ENCODE measurements at places on chromosomes 1 and 21. TPM values are rescaled to one million over a fixed set of nuclear protein-coding genes. Genes with fewer than 3 reads are reported as not detected.

DNA sequence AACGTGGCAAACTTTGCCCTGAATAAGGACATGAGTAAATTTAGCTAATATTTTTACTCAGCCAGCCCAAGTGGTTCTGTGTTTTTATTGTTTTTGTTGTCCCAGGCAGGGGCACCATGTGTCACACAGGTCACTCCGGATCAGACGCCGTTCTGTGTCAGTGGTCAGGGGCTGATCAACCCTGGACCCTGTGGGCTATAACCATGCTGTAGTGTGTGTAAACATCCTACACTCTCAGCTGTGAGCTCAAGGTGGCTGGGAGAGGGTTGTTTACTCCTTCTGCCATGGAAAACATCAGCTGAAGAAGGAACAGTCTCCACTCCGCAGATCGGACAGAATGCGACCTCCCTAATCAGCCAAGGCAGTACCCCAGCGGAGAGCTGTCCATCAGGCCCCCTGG is 26.5 kb upstream of the KCNQ4 start:
- H3K4me3 ChIP-seq, result no peak overlapping the region
- H3K4me1 ChIP-seq, result no peaks in the 10 kb centered on the region
- H3K27me3 ChIP-seq, result no peaks in the 10 kb centered on the region
- no peak overlapping the region for H3K27ac ChIP-seq
- no peak for DNase-seq

DNA sequence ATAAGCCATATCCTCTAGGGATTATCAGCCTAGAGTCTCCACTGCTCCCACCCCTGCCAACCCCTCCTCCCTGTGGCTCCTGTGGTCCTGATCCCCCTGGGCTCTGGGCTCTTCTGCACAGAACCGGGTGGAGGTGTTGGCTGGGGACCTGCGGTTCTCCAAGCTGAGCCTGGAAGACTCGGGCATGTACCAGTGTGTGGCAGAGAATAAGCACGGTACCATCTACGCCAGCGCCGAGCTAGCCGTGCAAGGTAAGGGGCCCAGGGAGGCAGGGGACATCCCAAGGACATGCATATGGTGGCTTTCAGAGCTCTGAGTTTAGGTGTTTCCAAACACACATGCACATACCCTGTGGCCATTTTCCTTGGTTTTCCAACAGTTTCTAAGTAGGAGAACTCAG is 19.3 kb downstream of the CNTN2 start:
- no peak for DNase-seq
- H3K4me1 ChIP-seq, result no peaks in the 10 kb centered on the region
- H3K27ac ChIP-seq, result no peak overlapping the region
- no peaks in the 10 kb centered on the region for H3K27me3 ChIP-seq
- H3K4me3 ChIP-seq, result no peak overlapping the region
- H3K36me3 ChIP-seq, result no peaks in the 10 kb centered on the region

GRCh38 chr1:19469004-19469403 is 16.3 kb downstream of the CAPZB start:
- no peaks in the 10 kb centered on the region for H3K27me3 ChIP-seq
- peaks cover 13% of the 10 kb centered on the region for H3K4me1 ChIP-seq
- no peak for DNase-seq
- no peak overlapping the region for H3K4me3 ChIP-seq
- no peak overlapping the region for H3K27ac ChIP-seq
- H3K36me3 ChIP-seq, result peaks cover 61% of the 10 kb centered on the region

GRCh38 chr1:174812016-174812415 is 187.7 kb upstream of the CACYBP start:
- peaks cover 22% of the 10 kb centered on the region for H3K27me3 ChIP-seq
- no peaks in the 10 kb centered on the region for H3K36me3 ChIP-seq
- no peak for DNase-seq
- peaks cover 2% of the 10 kb centered on the region for H3K4me1 ChIP-seq
- peak overlapping the region; percentile 34 for H3K4me3 ChIP-seq

The FGR gene
- total RNA-seq, result not detected

The PPIAL4G gene
- total RNA-seq, result 0.09 TPM
